GM23248 (cell line): ENCODE measurements at places on chromosomes 1 and 21. TPM values are rescaled to one million over a fixed set of nuclear protein-coding genes. Genes with fewer than 3 reads are reported as not detected.

Gene INAVA
- total RNA-seq = not detected in 2 replicates

GRCh38 chr1:154353966-154354365 lies 28.6 kb downstream of the ATP8B2 start:
- no peak for DNase-seq

Gene LRRC71
- 0.32 TPM in 1 of 2 replicates, not detected in the other for total RNA-seq

DNA sequence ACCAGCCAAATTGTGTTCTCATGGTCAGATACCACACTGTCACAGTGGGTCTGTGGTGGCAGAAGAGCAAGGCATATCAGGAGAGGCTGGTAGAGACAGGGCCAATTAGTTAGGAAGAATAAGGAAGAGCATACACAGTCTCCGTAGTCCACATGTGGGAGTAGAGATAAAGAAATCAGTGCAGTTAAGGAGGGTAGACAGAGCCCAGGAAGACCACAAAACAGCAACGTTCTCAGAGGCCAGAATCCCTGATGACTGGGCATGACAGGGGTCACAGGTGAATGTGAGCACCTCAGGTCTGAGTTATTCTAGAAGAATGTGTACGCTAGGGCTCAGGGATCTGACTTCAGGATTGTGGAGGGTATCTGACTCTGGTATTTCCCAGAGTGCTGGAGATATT lies 31.7 kb downstream of the CD48 start:
- DNase-seq = no peak

DNA sequence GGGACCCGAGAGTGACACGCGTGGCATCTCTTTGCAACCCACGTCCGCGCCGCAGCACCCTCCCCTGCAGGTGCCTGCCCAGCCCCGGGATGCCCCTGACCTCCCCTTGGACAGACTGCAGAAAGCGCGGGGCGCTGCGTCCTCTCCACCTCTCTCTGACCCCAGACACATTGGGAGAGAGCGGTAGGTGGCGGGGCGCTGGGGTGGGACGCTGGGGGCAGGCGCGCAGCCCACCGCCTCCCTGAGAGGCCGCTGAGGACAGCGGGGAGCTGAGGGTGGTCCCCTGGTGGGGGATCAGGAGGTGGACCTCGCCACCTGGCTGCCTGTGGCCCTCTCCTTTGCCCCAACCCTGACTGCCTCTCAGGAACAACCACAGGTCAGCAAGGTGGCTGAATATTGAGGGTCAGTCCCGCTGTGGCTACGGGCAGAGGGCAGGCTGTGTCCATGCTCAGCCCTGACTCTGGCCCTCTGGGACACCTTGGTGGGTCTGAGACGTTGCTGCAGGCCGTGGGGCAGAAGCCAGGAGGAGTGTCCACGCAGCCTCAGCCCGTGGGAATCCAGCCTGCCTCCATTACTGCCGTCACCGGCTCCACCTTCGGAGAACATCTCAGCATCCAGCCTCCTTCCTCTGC lies 761 bp upstream of the UBE2J2 start:
- no peak for DNase-seq

Gene CFHR4
- total RNA-seq = not detected in 2 replicates

DNA sequence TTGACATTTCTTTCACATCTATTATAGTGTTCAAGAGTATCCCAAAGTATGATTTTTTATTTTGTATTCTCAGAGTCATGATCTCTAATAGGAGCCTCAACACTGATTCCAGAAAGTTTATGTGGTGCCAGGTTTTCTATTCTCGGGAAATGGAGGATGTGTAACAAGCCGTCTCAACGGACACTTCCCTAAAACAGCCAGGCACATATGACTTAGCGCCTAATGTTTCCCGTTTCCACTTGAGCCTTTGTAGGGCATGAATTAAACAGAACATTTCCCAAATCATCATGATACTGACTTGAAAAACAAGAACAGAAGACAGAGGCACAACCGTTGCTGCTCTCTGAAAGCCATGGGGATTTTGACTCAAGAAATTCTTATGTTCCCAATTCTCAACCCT lies 8.0 kb downstream of the CYYR1 start:
- DNase-seq = no peak
